ENCODE measurements at places on chromosomes 4 and X.

DNA sequence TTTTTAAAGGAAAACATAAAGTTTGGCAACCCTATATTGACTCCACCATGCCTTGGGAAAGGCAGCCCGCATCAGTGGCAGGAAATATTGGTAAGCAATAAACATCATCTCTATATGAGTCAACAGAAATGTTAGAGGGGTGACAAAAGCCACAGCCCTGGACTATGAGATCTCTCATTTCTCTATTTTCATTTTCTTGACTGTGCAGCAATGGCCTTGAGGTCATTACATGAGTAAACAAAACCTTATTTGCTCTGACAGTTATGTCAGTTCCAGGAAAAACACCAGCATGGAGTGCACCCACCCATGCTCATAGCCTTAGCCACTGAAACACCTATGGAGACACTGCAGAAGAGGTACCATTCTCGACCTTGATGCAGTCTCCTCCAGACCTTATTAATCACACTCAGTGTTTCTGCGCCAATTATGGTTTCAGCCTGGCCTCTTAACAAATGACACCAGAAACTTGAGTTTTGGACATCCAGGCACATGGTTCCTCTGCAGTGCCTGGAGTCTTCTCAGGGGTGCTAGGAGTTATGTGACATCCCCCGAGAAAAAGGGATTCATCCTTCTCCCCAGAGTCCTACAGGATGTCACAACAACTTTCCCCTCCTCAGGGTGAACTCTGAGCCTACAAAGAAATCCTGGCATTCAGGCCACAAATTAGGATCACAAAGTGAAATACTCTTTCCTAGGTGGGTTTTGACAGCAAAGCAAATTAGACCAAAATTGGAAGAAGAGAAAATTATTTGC lies 16.0 kb upstream of the HPGD start:
- no peak for DNase-seq
- H3K4me1 ChIP-seq = no peaks in the 10 kb centered on the region
- H3K27ac ChIP-seq = no peak overlapping the region

DNA sequence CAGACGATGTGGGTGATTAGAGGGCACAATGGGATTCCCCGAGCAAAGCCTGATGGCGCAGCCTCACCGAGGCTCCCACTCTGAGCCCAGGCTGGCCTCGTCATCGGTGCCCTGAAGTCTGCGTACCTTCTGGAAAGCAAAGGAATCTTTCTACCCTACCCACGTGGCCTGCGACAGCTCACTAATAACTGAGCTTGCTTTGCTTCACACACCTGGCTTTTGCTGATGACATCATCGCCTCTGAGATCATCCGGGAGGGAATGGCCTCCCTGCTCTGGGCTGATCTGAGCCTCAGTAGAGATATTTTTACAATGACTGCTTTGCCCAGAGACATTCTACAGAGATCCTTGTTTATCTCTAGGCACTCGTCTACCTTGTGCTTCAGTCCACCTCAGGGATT lies 45.4 kb upstream of the PDLIM3 start:
- no peaks in the 10 kb centered on the region for H3K36me3 ChIP-seq
- no peak for DNase-seq
- H3K27me3 ChIP-seq = peaks cover 14% of the 10 kb centered on the region
- no peak overlapping the region for H3K4me3 ChIP-seq
- no peaks in the 10 kb centered on the region for H3K4me1 ChIP-seq
- no peak overlapping the region for H3K27ac ChIP-seq

DNA sequence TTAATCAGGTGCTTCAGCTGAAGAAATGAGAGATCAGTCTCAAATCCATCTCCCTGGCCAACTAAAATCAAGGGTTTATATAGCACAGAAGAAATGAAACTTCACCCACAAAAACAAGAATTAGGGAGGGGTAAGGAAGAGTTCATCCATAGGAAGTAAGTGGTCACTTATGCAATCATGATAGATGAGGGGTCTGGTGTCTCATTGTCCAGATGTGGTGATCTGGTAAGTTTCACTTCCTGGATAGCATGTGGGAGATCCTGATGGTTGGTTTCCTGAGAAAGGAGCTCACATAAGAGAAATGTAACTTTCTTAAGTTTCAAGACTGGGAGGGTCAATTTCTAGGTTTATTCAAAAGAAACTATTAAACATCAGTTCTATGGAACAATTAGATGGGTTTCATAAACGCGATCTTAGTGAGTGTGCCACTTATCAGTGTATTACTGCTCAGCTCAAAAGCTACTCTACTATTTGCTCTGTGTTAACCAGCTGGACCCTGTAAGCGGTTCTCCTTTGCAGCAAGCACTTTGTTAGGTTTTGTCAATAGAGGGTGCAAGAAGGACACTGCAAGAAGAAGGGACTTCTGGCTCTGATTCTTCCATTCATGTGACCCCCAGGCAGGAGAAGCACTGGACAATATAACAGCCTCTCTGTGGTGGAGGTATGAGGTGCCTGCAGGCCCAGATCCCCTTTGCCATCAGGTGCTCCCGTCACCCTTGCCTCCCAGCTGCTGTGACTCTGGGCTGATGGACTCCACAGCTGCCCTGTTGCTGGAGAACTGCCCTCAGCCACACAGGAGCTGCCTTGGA lies 35.4 kb upstream of the HPSE start:
- H3K4me1 ChIP-seq = no peaks in the 10 kb centered on the region
- no peak overlapping the region for H3K27ac ChIP-seq
- H3K4me3 ChIP-seq = no peak overlapping the region
- no peak for DNase-seq

- no peak for DNase-seq
- peaks cover 1% of the 10 kb centered on the region for H3K4me1 ChIP-seq
- peaks cover 5% of the 10 kb centered on the region for H3K27me3 ChIP-seq
- no peak overlapping the region for H3K4me3 ChIP-seq
These were observed 105.0 kb downstream of the SHROOM3 start for GRCh38 chr4:76539979-76540378.

- DNase-seq = no peak
- H3K27me3 ChIP-seq = no peaks in the 10 kb centered on the region
- no peaks in the 10 kb centered on the region for H3K36me3 ChIP-seq
- no peaks in the 10 kb centered on the region for H3K4me1 ChIP-seq
These were observed 43.5 kb downstream of the FMR1NB start for GRCh38 chrX:148024425-148025148.

DNA sequence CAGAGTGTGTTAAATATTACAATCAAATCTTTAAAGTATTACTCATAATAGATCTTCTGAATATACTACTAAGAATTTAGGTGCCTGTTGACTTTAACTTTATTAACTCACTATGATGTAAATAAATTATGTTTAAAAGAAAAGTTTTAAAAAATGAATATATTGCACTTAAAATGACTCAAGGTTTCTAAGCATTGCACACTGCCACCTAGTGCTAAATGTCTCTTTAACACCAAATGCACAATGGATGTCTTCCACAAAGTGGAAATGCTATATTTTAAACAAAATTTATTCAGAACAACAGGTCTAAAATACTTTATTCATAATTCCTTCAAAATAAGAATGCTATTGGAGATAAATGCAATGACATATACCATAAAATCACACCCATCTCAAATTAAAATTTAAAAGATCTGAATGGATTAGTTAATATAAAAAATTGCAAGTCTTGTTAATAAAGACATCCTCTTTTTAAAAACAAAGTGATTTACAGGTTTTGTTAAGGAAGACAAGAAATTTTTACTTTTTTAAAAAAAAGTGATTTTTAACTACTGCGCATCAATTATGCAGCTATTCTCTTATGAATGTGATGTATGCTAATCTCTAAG lies 5.5 kb downstream of the INPP4B start:
- peaks cover 13% of the 10 kb centered on the region for H3K27me3 ChIP-seq
- no peak overlapping the region for H3K4me3 ChIP-seq
- H3K36me3 ChIP-seq = no peaks in the 10 kb centered on the region
- no peak overlapping the region for H3K27ac ChIP-seq
- DNase-seq = no peak

DNA sequence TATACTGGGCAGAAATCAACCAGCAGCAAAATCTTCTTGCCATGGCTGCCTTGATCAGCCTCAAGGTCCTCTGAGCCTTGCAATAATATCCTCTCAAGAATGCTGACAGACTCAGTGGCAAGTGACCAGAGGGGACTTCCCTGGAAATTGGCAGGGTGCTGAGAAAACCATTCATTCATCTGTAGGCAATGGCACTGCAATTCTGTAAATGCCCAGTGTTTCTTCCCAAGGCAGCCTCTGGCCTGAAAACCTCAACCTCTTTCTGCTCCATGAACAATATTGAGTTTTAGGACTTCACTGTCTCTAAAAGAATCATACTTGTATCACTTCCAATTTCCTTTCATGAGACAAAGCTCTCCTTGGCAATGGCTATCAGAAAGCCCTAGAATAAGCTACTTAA lies 754.3 kb upstream of the TENM3 start:
- H3K27ac ChIP-seq = no peak overlapping the region
- no peaks in the 10 kb centered on the region for H3K4me1 ChIP-seq
- no peaks in the 10 kb centered on the region for H3K36me3 ChIP-seq
- no peak for DNase-seq
- no peak overlapping the region for H3K4me3 ChIP-seq
- no peaks in the 10 kb centered on the region for H3K27me3 ChIP-seq

- H3K36me3 ChIP-seq = peaks cover 37% of the 10 kb centered on the region
- peaks cover 24% of the 10 kb centered on the region for H3K4me1 ChIP-seq
- H3K4me3 ChIP-seq = no peak overlapping the region
These were observed 27.6 kb downstream of the ARFIP1 start for GRCh38 chr4:152807294-152807829.

DNA sequence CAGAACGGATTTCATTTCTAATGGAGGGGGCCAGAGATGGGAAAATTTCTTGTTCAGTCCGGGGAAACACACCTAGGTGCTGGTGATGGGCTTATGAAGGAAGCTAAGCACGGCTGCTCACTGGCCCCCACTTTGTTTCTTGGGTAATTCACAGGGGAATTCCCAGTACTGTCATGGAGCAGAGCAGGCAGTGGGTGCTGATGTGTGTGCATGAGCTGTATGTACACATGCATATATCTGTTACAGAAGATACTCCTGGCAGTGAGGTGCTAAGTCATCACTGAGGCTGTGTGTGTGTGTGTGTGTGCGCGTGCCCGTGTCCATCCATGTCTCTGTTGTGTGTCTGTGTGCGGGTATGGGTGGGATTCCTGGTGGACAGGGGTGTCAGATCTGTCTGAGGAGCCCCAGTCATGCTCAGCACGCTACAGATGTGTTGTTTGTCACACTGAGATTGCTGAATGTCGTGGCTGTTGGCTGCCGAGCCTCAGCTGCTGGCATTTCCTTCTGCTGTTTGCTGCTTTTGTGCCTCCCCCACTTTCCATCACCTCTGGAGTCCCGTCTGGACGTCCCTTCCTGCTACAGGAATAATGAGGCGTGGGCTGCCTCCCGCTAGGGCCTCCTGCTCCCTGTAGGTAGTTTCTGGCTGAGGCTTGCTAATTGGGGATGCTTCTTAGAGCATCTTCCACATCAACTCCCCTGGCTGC lies 53.3 kb downstream of the JADE1 start:
- peak overlapping the region; percentile 91 for H3K27ac ChIP-seq
- H3K4me3 ChIP-seq = peak overlapping the region; percentile 55
- peak; percentile 7 for DNase-seq
- H3K27me3 ChIP-seq = no peaks in the 10 kb centered on the region
- H3K36me3 ChIP-seq = peaks cover 17% of the 10 kb centered on the region

DNA sequence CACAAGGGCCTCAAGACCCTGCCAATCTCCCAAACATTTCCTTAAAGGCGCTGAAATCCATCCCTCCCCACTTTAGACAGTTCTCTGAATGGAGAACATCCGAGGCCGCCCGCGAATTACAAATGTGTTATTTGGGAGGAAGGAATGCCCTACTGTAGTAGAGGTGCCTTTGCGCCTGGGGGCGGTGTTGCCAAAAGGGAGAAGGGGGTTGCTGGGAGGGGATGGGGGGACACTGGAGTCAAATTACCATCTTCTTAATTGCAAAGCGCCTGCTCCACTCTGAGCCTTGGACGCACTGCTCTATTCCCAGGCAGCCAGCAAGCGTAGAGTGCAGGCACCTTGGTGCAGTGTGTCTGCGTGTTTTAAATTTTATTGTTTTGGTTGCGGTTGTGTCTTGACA lies 2.7 kb downstream of the TMEM255A start:
- no peak for DNase-seq
- peaks cover 22% of the 10 kb centered on the region for H3K4me1 ChIP-seq
- H3K36me3 ChIP-seq = no peaks in the 10 kb centered on the region

GRCh38 chr4:185536411-185536709 lies 1.1 kb upstream of the PDLIM3 start:
- no peaks in the 10 kb centered on the region for H3K4me1 ChIP-seq
- no peak for DNase-seq
- no peak overlapping the region for H3K4me3 ChIP-seq
- no peaks in the 10 kb centered on the region for H3K36me3 ChIP-seq
- H3K27me3 ChIP-seq = peaks cover 28% of the 10 kb centered on the region

DNA sequence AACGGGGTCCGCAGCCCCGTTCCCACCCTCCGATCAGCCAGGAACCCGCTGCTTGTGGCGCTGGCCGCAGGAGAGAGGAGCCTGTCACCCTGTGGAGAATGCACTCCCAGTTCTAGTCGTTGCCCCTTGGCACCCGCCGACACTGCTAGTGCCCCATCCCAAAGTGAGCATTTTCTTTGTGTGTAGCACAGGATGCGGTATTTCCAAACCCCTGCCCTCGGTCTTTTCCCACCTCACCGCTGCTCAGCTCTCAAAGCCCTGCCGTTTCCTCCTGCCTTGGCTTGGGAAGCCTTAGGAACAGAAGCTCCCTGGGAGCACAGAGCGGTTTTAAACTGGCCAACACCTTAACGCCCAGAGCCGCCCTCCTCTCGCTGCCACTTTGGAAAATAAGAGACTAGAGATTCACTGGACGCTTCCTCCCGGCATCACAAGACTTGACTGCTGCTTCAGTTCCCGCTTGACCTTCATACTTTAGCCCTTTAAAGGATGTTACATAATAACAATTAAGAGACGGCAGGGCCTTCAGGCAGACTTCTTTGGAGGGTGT lies 772 bp downstream of the CYP4V2 start:
- no peaks in the 10 kb centered on the region for H3K27me3 ChIP-seq
- peak overlapping the region; percentile 91 for H3K4me3 ChIP-seq
- H3K27ac ChIP-seq = peak overlapping the region; percentile 95
- peak; percentile 27 for DNase-seq

GRCh38 chr4:1207603-1208265 lies 35.4 kb upstream of the SPON2 start:
- peaks cover 30% of the 10 kb centered on the region for H3K4me1 ChIP-seq
- H3K4me3 ChIP-seq = no peak overlapping the region
- no peaks in the 10 kb centered on the region for H3K27me3 ChIP-seq

GRCh38 chr4:108794136-108794535 lies 31.3 kb upstream of the ETNPPL start:
- H3K27ac ChIP-seq = no peak overlapping the region
- H3K36me3 ChIP-seq = no peaks in the 10 kb centered on the region
- H3K4me1 ChIP-seq = no peaks in the 10 kb centered on the region
- no peak overlapping the region for H3K4me3 ChIP-seq
- no peak for DNase-seq
- no peaks in the 10 kb centered on the region for H3K27me3 ChIP-seq

GRCh38 chr4:177322266-177322665 lies 12.6 kb downstream of the NEIL3 start:
- no peak overlapping the region for H3K27ac ChIP-seq
- no peak for DNase-seq
- H3K4me1 ChIP-seq = peaks cover 3% of the 10 kb centered on the region
- no peak overlapping the region for H3K4me3 ChIP-seq
- H3K36me3 ChIP-seq = no peaks in the 10 kb centered on the region

- H3K4me3 ChIP-seq = no peak overlapping the region
- peak overlapping the region; percentile 26 for H3K27ac ChIP-seq
- H3K36me3 ChIP-seq = peaks cover 14% of the 10 kb centered on the region
- H3K27me3 ChIP-seq = no peaks in the 10 kb centered on the region
These were observed 5.8 kb downstream of the CMC4 start for GRCh38 chrX:155065035-155065734.
